Urothelium cell line (cell line): ENCODE measurements at places on chromosomes 5 and 9.

- DNase-seq: no peak
Observed at GRCh38 chr5:134945041-134945440, 22.7 kb upstream of the CATSPER3 start.

DNA sequence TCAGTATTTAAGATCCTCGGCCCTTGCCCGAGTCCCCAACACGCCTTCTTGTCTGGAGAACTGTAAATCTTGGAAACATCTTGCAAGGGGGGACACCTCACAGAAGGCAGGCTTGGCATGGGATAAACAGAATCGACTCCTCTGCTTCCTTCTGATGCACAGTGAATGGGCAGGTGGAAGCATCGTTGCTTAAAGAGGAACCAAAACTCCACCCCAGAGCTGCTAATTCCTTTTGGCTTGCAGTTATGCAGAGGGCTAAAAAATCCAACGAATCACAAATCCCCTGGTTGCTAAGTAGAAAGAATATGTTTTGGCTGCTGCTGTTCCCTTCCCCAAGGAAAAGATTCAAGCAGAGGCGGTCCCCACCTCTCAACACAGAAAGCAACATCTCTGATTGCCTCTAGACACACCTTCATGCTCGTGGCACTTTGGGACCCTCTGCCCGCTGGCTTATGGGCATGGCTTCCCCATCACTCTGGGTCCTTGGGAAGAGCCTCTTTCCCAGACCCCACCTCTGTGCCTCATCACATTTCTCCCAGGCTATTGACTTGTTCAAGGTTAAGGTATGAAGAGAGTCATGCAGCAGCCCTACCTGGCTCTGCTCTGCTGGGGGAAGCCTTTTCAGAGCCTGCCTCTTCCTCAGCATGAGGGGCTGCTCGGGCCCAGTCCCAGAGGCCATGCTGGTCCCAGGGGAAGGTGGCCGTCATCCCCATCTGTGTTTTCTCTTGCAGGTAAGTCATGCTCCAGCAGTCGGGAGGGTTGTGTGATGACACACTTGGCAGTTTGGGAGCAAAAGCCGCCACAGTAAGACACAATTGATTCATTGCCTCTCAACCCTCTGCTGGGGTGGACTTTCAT is 137.1 kb downstream of the KCNIP1 start:
- no peak for DNase-seq

DNA sequence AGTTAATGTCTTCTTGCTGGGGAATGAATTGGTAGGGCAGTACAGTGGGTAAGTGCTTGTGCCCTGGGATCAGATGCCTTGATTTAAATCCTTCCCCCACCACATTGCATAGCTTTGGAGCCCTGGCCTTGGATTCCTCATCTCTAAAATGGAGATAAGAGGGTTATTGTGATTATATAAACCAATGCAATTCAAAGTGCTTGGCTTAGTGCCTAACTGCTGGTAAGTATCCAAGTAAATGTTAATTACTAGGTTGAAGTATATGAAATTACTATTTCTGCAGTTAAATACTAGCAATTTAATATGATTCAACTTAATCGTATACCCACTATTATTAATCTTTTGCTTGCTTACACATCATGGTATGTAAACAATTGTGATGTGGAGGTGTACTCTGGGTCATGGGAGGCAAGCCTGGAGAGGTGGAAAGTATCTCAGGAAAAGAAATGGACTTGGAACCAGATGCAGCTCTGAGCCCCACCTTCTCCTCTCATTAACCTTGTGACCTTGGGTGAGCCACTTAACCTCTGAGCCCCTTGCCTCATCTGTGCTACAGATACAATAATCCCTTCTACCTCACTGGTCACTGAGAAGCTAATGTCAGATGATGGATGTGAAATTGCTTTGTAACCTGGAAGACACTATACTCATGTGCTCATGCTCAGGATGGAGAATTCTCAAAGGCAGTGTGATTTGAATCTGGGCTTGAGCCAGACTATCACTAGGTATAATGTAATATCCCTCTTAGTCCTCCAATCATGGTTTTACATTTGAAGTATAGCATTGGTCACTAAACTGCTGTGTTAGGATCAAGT is 23.8 kb downstream of the NEUROG1 start:
- DNase-seq: no peak

GRCh38 chr5:93658044-93658443 is 75.0 kb downstream of the NR2F1 start:
- no peak for DNase-seq

- no peak for DNase-seq
Observed at GRCh38 chr5:16502866-16503265, 37.3 kb upstream of the ZNF622 start.

DNA sequence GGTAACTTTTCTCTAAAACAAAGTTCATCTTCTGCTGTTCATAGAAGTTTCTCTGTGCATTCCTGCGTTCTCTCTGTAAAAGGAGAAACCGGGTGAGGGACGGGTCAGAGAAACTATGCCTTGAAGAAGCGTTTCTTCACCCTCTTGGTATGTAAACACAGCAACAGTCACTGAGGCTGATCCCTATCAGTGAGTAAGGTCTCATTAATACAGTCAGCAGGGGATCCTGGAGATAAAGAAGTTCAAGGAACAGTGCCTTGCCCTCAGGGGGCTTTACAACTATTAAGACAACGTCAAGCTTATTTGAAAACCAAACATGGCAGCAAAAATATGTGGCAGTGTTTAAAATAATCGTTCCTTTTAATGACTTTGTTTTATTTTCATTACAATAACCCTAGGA is 202.9 kb upstream of the IL12B start:
- DNase-seq: no peak

DNA sequence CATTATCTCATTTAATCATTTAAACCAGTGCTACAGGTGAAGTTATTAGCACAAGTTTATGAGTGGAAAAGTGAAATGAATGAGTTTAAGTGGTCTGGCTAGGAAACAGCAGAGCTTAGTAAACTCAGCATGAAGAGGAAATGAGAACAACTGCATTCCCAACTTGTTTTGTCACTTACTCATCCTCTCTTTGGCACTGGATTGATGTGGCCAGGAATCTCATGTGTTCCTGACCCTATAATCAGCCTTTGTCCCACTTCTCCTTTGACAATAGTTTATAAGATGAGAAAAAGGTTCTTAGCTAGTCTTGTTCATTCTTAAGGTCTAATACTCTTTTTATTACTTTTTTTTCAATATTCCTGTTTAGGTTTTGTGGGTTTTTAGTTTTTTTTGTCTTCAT is 559.2 kb upstream of the TLE4 start:
- peak; percentile 63 for DNase-seq

- no peak for DNase-seq
Observed at GRCh38 chr5:179345183-179345432, 153 bp downstream of the ADAMTS2 start.

DNA sequence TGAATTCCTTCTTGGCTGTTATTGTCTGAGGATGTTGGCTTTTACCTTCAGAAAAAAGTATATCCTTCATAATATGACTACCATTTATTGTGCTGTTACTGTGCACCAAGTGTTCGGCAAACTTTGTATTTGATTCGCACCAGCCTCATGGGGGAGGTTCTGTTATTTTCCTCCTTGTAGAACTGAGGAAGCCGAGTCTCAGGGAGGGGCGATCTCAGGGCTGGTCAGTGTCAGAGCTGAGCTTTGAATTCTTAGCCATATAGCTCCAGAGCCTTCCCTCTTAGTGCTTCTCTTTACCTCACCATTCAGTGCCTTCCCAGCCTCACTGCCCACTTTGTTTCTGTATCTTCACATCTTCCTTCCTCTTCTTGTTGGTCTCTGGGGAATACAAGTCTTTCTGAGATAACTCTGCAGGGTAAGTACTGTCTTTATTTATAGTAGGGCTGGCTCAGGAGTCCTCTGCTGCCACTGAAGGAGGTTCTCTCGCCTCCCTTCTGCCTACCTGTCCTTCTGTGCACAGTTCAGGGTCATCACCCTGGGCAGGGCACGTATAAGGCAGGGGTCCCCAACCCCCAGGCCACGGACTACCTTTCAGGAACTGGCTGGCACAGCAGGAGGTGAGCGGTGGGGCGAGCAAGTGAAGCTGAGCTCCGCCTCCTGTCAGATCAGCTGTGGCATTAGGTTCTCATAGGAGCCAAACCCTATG is 48.4 kb downstream of the GALNT10 start:
- no peak for DNase-seq

DNA sequence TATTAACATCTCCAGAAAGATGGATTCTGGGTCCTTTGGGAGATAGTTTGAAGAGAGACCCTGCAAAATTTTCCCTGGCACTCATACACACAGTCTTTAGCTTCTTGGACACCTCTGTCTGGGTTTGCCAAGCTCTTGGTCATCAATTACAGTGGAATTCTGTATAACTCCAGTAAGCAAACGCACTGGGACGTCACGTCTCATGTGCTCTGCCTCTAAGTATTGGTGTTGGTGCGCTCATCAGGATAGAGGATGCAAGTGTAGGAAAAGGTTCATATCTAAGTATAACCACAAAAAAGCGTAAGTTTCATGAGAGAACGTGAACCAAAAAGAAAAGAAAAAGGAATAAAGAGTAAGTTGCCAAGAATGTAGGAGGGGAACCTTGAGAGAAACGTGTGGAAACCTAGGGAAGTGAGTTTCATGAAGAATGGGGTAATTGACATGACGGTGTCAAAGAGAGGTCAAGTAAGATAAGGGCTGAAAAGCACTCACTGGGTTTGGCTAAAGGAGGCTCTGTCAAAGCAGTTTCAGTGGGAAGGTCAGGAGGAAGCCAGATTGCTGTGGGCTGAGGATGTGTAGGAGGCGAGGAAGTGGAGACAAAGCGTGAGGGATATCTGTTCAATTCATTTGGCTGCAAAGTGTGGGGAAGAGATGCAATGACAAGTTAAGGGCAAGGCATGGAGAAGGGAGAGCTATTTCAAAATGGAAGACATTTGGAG is 92.7 kb downstream of the RAD23B start:
- DNase-seq: no peak

GRCh38 chr9:127336506-127337352 is 60.2 kb upstream of the SLC2A8 start:
- DNase-seq: peak; percentile 75

GRCh38 chr9:88237479-88237961 is 99.2 kb upstream of the SPATA31C2 start:
- DNase-seq: no peak

- DNase-seq: peak; percentile 61
Observed at GRCh38 chr5:9046756-9047481, 499.0 kb downstream of the SEMA5A start.

- DNase-seq: no peak
Observed at GRCh38 chr9:29555502-29555901, 1982.2 kb upstream of the C9orf72 start.

DNA sequence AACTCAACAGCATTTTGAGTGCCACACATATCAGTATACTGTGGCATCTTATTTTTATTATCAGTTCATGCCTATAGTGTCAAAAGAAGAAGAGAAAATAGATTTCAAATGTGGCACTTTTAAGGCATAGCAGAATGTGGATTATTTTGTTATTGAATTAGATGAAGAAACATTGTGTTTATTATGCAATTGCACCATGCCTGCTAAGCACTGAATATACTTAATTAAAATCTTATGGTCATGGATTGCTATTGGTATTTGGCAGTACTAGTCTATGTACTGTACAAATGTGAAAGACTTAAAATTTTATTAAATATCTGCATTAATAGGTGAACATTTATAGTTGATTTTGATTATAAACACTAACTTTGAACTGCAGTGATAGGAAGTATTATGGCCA is 128.8 kb downstream of the FER start:
- no peak for DNase-seq

DNA sequence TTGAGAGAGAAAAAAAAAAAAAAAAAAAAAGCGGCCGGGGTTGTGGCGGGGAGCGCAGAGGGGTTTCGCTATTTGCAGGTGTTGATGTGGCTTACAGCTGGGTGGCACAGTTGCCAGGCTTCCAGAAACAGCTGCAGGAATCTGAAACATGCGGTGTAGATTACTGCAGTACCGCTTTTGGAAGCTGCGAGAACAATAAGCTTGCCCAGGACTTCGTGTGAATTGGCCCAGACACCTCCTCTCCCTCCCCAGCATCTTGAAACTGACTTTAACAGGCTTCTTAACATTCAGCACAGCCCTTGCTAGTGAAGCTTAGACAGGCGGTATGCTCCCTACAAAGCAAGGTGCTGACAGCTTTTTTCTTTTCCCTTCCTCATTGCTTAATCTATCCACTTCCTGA is 104.0 kb downstream of the ATP10B start:
- no peak for DNase-seq

GRCh38 chr5:58071566-58071965 is 388.3 kb downstream of the PLK2 start:
- no peak for DNase-seq

DNA sequence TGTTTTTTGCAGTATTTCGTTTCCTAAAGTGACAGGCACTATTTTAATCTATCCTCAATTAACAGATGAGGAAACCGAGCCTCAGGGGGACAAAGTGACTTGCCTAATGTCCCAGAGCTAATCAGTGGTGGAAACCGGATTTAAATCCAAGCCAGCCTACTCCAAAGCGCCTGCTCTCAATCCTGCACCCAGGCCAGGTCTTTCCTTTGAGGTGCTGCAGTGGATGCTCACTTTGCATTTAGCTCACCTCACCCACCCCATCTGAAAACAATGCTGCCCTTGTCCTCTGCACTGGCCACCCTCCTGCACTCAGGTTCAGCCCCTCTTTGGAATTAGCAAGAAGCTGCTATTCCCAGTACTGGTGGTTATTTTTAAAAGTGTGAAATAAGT is 16.0 kb downstream of the ANGPTL2 start:
- no peak for DNase-seq

DNA sequence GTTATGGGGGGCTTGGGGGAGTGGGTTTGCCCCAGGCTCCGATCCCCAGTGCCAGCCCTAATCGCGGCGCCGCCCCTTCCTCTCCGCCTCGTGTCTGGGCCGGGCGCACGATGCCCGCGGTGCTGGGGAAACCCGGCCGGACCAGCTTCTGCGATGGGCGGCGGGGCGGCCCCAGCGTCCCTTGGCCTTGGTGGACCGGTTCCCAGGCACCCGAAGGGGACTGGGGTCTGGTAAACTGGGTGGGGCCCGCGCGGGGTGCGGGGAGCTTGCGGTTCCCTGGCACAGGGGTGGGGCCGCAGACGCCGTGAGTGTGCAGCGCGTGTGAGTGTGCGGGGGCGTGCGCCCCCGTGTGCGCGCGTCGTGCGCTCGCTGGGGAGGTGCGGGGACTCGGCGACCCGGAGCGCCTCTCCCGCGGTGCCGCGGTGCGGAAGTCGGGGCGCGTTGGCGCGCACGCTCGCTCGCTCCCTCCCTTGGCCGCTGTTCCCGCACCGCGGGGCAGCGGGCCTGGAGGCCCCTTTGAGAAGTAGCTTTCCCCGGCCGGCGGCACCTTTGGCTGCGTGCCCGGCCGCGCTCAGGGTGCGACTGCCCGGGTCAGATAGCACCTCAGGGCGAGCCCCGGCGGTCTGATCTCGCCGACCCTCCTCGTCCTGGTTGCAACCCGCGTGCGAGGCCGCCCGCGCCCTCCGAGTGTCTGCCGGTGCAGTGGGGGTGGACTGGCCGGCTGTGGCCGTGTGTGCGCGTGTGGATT is 568 bp downstream of the MACIR start:
- DNase-seq: peak; percentile 30

- DNase-seq: no peak
Observed at GRCh38 chr5:149682532-149683075, 47.5 kb upstream of the PPARGC1B start.

GRCh38 chr5:155954701-155955445 is 372.1 kb upstream of the SGCD start:
- no peak for DNase-seq
